NCI-H187 (cell line): ENCODE measurements at places on chromosomes 1 and 21.

DNA sequence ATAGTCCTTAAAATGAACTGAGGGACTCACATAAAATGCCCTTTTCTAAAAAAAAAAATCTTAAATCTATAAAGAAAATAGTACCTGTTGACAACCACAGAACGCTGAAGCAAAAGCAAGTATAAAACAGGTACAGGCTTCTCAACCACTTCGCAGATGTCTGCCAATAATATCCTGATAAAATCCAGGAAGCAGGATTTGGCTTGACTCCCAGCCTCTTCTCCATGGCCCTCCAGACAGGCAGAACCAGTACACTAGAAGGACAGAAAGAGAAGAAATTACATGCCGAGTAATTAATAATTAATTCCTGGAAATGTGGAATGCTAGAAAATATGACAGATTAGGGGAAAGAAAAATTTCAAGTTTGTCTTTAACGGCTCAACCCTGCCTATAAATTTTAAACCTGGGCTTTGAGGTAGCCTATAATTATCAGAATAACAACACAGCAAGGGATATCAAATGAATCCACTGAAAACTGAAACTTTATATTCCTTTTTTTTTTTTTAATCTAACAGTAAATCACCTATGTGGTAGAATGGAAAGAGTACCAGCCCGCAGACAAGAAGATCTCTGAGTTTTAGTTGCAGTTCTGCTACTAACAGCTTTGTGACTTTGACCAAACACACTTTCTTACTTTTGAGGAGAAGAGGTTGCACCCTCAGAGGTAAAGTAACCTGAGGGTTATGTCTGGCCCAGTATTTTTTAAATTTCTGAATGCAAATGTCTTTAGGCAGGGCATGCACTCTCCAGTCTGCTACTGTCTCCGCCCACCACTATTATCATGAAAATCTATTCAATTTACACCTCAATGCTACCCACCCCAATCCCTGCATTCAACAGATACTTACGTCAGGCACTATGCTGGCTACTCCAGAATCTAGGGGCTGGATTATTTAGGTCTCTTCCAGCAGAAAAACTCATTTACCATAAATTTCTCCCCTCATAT is 2.7 kb downstream of the KIAA0319L start:
- no peak for DNase-seq

- DNase-seq, result no peak
Observed at GRCh38 chr1:15810073-15810472, 2.6 kb upstream of the UQCRHL start.

GRCh38 chr1:231073331-231073730 is 33.3 kb upstream of the FAM89A start:
- no peak for DNase-seq

DNA sequence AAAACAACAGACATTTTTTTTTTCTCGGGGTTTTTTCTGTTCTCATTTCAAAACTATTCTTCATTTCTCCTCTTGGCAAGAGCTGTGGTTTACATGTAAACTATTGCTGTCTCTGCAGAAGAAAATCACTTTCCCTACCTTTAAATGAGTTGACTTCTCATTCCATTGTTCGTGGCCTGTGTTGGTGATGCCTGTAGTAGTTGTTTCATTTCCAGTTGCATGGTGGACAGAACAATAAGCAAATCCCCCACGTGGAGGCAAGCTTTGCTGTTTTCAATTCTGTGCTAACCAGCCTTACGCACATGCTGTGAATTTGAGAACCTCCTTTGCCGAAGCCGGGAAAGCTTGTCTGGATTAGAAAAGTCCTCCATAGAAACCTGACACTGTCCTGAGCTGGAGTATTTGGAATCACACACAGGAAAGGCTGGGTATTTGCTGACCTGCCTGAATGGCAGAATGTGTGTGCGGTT is 26.2 kb upstream of the MAP3K7CL start:
- peak; percentile 16 for DNase-seq

- no peak for DNase-seq
Observed at GRCh38 chr1:230937371-230937770, 41.3 kb downstream of the TTC13 start.

DNA sequence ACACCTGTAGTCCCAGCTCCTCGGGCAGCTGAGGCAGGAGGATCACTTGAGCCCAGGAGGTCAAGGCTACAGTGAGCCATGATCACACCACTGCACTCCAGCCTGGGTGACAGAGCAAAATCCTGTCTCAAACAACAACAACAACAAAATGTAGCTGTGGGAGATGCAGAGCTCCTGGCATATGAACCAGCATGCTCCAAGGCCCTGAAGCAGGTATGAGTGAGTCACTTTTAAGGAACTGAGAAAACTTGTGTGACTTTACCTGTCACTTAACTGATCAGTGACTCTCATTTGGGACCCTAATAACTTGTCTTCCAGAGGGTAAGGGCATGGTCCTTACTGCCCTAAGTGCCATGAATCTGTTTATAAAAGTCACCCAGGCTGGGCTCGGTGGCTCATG is 19.4 kb upstream of the TMEM222 start:
- DNase-seq, result no peak

DNA sequence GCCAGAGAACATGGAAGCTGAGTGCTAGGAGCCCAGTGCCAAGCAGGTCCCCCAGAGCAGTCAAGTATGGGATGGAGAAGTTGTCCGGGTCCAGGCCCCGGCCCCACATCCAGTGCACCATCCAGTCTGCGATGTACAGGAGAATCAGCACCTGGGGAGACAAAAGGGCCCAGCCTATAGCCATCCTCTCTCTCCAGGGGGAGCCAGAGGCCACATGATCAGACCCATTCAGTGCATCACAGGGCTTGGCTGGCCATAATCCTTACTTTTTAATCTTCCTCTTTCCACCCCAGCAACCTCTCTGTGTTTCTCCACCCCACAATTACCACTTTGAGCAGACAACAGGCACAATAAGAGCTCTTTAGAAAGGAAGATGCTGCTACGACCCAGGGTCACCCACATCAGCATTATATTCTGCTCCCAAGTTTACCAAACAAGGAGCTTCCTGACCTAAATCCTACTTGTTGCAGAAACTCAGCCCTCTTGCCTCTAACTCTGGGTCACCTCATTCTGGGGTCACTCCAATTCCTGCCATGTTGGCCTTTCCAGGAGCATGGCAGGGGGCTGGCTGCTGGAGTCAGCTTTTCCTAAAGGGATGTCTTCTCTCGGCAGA is 16.4 kb upstream of the RAB29 start:
- peak; percentile 54 for DNase-seq

GRCh38 chr1:201127755-201128455 is 921 bp upstream of the ASCL5 start:
- DNase-seq, result no peak

- DNase-seq, result no peak
Observed at GRCh38 chr21:34043333-34043732, 30.0 kb upstream of the MRPS6 start.

GRCh38 chr21:16324630-16325029 is 594.8 kb downstream of the USP25 start:
- no peak for DNase-seq

DNA sequence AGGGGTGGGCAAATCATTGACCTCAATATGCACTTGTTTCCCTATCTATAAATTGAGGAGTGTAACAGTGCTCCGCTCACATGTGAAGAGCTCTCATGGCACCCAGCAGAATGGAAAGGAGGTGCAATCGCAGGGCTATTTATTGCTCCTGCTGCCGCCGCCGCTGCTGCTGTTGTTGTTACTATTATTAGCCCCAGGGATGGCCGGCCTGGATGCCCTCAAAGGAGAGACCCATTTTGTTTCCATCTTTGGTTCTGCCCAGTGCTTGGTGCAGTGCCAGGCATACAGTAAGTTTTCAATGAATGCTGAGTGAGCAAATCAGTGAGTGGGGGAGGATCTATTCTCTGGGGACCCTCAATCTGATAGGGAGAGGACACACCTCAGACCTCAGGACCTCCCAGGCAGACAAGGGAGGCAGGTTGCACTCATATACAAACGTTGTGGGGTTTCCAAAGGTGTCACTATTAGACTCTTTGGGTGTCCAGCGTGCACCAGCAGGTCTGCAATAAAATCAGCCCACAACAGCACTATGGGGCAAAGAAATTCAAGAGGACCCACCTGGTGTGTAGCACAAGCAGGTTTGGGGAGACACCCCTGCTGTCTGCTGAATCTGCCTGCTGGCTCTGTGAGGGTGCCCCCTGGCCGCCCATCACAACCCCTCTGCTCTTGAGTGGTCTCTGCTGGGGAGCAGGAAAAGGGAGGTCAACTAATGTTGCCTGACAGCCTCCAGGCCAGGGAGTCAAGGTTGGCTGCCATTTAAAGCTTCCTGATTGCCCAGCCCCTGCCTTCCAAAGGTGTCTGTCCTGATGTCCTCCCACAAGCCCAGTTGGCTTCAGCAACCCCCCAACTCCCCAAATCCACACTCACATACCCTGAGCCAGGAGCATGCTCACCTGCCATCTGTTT is 136.3 kb downstream of the ACTL8 start:
- no peak for DNase-seq

DNA sequence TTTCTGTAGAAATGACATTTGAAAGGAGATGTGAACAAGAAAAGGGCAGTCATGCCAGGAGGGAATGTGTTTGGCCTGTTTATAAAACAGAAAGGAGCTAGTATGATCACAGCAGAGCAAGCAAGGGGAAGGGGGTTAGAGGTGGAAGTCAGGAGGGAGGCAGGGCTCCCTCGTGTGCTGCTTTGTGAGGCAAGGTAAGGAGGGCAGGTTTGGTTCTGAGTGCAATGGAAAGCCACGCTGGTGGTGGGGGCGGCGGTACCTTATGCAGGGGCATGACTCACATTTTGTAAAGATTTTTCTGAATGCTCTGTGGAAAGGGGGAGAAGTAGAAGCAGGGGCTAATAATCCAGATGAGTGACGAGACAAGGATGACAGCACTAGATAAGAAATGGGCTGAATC is 197.5 kb upstream of the C8B start:
- no peak for DNase-seq

DNA sequence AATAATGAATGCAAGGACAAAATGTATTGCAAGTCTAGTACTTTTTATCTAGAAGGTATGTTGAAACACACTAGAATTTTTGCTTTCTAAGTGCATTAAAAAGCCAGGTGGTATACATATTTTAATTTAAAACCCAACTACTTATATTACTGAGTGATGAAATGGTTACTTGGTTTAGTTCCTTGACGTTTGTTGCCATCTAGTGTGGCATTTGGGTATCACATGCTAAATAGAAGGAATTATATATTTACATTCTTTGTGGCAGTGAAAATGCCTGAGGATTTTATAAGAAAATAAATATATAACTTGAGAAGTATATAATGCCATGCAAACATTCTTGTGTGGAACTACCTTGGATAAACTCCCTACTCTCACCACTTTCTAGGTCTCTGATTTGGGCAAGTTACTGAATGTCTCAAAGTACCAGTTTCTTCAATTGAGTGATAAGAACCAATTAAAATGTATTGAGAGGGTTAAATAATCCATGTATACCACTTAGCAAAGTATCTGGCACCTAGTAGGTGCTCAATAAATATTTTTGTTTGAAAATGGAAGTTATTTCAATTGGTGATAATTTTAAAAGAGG is 69.6 kb downstream of the SDCCAG8 start:
- DNase-seq, result no peak

GRCh38 chr1:37031429-37031828 is 2.9 kb downstream of the GRIK3 start:
- no peak for DNase-seq

- no peak for DNase-seq
Observed at GRCh38 chr1:15837931-15838330, 9.6 kb upstream of the SPEN start.

DNA sequence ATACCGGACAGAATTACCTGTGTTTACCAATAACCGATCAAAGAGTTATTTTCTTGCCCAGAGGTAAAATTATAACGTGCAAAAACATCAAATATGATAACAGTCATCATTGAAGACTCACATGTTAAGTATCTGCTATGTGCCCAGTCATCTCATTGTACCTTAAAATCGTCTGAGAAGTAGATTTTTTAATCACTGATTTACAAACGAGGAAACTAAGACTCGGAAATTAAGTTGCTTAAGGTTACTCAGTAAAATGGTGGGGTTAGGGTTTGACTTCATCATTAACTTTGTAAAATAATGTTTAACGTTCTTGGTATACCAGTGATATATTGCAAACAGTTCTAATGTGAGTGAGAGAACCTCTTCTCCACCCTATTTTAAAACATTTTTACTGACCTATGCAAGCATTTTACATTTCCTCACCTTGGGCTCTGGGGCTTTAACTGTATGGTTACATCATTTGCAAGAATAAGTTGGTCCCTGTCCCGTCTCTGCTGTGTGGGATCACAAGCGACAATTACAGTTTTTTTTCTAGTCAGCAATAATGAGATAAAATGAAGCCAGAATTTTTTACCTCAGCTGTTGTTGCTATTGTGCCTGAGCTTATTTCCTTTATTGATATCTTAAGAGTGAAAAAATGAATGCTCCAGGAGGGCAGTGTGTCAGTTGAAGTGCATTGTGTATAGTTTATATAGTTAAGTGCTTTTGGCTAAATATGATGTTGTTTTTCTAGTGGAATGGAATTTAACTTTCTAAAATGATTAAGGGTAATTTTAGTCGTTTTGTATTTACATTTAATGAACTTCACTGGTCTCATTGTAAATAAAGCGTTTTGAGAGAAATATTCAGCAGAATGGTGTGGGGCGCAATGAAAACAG is 2.7 kb downstream of the RPRD2 start:
- no peak for DNase-seq

- no peak for DNase-seq
Observed at GRCh38 chr1:244210884-244211558, 159.9 kb downstream of the ZBTB18 start.

DNA sequence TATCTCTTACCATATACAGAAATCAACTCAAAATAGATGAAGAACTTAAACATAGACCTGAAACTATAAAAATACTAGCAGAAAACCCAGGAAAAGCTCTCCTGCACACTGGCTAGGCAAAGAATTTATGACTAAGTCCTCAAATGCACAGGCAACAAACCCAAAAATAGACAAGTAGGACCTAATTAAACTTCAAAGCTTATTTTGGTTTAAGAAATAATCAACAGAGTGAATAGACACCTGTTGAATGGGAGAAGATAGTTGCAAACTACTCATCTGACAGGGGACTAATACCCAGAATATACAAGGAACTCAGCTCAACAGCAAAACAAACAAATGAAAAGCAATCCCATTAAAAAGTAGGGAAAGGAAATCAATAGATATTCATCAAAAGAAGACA is 40.7 kb downstream of the WARS2 start:
- no peak for DNase-seq

DNA sequence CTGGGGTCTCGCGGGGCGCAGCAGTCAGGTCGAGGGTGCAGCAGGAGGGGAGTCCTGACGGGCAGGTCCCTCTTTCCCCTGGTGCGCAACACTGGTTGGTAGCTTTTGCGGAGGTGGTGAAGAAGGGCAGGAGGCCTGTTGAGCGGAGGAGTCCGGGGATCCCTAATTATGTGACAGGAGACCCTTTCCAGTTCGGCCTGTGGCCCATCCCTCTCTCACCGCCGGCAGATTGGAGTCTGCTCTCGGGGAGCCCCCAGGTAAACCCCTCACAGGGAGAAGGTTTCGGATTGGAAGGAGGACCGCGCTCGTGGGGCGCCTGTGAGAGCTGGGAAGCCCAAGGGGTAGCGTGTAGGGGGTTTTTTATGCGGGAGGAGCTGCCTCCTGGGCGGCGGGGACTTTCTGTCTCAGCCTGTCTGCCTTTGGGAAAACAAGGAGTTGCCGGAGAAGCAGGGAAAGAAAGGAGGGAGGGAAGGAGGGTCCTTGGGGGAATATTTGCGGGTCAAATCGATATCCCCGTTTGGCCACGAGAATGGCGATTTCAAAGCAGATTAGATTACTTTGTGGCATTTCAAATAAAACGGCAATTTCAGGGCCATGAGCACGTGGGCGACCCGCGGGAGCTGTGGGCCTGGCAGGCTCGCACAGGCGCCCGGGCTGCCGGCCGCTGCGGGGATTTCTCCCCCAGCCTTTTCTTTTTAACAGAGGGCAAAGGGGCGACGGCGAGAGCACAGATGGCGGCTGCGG is 9.5 kb downstream of the SIM2 start:
- DNase-seq, result no peak
